ENCODE measurements at places on chromosomes 3 and 15.

- DNase-seq = no peak
Observed at GRCh38 chr3:47476644-47477199, 981 bp upstream of the SCAP start.

- no peak for DNase-seq
Observed at GRCh38 chr15:23854203-23854911, 167.3 kb upstream of the NDN start.

DNA sequence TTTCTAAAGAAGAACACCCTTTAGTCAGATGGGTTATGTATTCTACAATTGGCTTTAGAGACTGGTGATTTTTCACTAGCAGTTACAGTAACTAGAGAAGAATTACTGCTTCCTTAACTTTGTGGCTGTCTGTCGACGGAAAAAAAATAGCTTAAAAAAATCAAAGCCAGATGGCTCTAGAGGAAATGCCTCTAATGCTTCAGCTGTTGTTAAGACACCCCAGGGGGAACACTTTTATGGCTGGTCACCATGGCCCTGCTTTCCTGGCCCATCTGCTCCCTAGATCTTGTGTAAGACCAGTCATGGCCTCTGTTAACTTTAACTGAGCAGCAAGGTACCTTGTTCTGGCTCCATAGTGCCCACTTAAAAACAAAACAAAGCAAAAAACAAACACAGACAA lies 198.6 kb upstream of the PLSCR5 start:
- peak; percentile 92 for DNase-seq

- no peak for DNase-seq
Observed at GRCh38 chr3:157611536-157612076, 108.4 kb upstream of the VEPH1 start.

Data from EL (cell line).